NCI-H460 (cell line): ENCODE measurements at places on chromosomes 2 and 18. TPM values are rescaled to one million over a fixed set of nuclear protein-coding genes. Genes with fewer than 3 reads are reported as not detected.

The SPEG gene
- 0.29 and 0.99 TPM in 2 replicates for total RNA-seq

The TMEM163 gene
- not detected in 2 replicates for total RNA-seq

DNA sequence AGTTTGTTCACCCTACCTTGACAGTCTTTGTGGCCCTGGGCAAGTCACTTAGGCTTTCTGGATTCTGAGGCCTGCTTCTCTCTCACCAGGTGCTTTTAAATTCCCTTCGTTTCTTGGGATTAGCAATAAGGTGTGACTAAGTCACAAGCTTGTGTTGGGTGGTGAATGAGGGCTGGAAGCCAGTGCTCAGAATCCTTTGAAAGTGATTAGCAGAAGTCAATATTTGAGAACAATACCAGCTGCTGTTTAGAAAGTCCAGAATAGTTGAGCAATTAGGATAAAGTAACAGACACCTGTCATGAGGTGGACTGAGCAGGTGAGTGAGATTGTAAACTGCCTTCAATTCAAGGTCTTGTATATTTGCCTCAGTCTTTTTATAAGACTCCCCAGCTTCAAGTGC lies 19.3 kb upstream of the MGAT5 start:
- DNase-seq, result no peak

- no peak for DNase-seq
Observed at GRCh38 chr2:9807555-9808305, 35.5 kb upstream of the TAF1B start.

GRCh38 chr2:161307676-161308075 lies 549 bp upstream of the PSMD14 start:
- DNase-seq, result no peak

- DNase-seq, result no peak
Observed at GRCh38 chr18:13382366-13382953, 163.9 kb downstream of the LDLRAD4 start.

GRCh38 chr2:26768759-26769088 lies 4.6 kb downstream of the SLC35F6 start:
- DNase-seq, result no peak
